Suppressor macrophage treated with lipopolysaccharide for 4 hours (primary cell): ENCODE measurements at places on chromosomes 16 and 17.
A peak's percentile ranks its signal among the peaks of the same experiment; 100 is the strongest.

- DNase-seq = peak; percentile 81
Observed at GRCh38 chr16:53090591-53091411, 36.0 kb downstream of the CHD9 start.

DNA sequence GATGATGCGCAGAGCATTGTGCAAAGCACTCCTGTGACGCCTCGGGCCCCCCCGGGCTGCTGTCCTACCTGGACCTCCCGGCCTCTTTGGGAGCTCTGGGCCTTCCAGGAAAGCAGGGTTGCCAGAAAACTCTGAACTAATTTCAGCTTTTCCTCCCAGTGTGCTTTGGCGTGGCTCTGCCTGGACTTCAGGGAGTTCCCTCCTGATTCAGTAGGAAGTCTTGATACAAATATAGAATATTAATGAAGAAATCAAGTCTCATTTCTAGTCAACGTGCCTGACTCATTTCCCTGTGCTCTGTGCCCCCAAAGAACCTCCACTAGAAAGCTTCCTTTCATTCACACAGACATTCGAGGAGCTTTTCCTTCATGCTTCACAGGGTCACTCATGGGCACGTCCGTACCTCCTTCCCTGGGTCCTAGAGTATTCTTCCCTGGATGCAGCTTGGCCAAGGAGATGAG lies 84.0 kb upstream of the NOL11 start:
- no peak for DNase-seq

DNA sequence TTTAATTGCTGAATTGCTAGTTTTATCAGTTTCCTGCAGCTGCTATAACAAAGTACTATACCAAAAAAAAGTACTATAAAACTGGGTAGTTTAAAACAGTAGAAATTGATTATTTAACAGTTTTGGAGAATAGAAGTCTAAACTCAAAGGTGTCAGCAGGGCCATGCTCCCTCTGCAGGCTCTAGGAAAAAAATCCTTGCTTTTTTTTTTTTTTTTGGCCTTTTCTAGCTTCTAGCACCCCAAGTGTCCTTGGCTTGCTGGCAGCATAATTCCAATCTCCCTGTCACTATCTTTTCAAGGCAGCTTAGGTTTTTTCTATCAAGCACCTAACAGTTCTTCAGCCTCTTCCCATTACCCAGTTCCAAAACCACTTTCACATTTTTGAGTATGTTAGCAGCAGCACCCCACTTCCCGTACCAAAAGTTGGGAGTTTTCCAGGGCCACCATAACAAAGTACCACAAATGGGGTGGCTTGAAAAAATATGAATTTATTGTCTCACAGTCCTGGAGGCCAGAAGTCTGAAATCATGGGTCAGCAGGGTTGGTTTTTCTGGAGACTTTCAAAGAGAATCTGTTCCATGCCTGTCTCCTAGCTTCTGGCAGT lies 37.4 kb downstream of the BPTF start:
- DNase-seq = no peak

- no peak for DNase-seq
Observed at GRCh38 chr16:1687427-1688316, 9.6 kb downstream of the JPT2 start.

DNA sequence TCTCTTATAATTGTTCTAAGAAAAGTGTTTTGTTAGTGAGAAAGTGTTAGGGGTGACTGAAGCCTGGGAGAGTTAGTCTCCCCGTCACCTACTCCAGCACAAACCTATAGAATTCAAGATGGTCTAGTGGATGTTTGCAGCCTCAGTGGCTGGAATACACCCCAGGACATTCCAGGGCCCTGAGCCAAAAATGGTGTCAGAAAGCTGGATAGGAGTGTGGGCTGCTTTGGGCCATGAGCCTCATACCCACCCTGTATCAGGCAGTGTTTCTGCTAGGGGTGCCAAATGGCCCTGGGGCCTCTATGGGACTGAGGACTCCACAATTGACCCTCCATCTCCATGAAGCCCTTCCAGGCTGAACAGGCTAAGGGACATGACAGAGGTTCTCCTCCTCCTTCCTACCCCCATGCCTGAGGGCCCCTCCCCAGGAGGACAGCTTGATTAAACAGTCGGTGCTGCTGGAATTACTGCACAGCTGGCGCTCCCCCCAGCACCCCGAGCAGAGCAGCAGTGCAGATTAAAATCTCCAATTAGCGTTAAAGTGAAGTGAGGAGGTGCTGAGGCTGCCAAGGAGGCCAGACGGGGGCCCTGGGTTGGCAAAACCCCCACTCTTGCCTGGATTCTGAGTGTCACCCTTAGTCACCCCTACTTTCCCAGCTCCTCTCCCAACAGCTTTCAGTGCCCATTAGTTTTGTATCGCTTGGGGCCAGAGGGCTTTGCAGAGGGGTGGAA lies 59.1 kb downstream of the NEUROD2 start:
- no peak for DNase-seq

DNA sequence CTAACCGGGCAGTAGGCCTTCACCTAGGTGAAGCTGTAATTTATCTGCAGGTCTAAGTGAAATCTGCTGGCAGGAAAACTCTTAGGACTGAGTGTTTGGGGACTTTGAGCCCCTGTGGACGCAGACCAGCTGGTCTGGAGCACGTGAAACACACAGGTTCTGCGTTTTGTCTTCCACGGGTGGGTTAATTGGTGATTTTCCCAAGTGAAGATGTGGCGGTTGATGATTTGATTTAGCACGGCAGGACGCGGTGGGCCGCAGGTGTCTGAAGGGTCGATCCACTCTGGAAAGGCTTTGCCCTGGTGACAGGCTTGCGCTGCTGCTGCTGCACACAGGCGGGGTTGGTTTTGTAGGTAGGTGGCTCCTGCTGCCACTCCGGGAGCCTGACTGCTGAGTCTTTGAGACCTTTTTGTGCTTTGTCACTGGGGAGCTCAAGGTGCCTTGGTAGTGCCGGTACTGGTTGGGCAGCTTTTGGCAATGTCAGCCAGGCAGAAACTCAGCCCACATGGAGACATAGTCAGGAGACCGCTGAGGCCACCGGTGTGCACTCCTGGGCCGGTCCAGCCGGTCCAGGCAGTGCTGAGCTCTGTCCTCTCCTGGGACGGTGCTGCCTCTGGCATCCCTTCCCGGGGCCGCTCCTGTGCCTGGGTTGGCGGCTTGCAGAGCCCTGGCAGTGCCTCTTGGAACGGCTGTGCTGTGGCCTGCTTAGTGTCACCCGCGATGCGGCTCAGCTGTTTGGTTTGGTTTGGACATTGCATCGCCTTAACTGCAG lies 2.3 kb downstream of the BAIAP2 start:
- no peak for DNase-seq
